ENCODE measurements at places on chromosomes 6 and 20.

GRCh38 chr6:132853059-132853458 lies 38.7 kb downstream of the RPS12 start:
- no peak for DNase-seq

DNA sequence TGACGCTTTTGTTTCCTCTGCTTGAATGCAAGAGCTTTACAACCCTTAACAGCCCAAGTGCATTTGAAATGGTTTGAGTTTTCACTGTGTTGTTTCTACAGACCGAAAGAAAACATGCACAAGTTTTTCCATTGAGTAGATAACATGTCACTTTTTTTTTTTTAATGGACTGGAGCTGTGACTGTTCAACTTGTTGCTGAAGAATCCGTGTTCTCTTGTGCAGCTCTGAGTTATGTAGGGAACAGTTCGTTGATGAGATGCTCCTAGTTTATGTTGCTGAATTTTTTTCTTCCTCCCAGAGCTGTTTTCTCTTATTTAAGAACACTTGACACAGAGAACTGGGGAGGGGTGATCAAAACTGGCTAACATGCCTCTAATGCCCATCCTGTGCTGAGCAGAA lies 89.3 kb downstream of the DTD1 start:
- no peak for DNase-seq

DNA sequence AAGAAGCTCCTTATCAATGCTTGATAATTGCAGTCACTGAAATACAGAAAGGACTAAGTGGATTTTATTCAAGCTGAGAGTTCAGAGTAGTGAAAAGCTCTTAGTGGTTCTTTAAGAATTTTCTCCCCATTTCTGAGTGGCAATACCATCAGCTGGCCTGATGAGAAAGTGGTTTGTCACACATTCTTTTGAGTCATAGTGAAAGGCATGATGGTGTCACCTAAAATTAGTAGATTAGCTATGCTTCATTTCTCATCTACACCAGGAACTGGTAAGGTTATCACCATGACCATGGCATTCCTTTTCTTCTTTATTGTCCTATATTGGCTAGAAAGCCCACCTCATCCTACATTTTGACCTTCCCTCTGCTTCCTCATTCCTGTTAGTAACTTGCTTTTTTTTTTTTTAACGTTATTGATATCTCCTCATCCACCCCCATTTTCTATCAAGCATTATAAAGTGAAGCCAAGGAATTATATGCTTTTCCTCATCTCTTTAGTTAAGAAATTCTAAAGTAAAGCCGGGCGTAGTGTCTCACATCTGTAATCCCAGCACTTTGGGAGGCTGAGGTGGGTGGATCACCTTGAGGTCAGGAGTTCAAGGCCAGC lies 67.4 kb upstream of the LOC128125822 start:
- peak; percentile 28 for DNase-seq

DNA sequence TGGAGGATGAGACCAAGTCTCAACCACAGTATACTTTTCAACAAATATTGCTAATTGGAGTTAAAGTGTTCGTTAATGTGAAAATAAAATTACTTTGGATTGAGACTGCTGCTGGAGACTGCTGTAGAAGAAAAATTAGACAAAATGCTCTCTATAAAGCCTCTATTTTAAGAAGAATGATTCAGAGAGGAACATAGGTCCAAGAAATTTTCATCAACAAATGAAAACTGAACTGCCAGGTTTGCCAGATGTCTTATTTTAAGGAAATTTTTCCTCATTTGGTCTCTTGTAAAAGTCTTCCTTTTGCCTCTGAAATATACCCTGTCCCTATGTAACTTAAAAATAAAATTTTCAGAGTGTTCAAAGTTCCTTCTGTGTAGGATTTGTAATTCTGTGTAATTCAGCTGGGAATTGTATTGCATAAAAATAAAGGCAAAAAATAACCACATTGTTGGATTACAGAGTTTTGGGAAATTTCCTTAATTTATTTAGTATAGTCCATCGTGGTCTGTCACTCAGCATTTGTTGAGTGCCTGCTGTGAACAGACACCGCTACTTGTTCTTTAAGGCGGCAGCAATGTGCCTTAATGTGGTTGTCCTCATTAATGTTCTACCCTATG lies 27.4 kb downstream of the ANKS1A start:
- DNase-seq = no peak
